ENCODE measurements at places on chromosomes 16 and 17. TPM values are rescaled to one million over a fixed set of nuclear protein-coding genes. Genes with fewer than 3 reads are reported as not detected.

TEX19 gene
- total RNA-seq: not detected

DNA sequence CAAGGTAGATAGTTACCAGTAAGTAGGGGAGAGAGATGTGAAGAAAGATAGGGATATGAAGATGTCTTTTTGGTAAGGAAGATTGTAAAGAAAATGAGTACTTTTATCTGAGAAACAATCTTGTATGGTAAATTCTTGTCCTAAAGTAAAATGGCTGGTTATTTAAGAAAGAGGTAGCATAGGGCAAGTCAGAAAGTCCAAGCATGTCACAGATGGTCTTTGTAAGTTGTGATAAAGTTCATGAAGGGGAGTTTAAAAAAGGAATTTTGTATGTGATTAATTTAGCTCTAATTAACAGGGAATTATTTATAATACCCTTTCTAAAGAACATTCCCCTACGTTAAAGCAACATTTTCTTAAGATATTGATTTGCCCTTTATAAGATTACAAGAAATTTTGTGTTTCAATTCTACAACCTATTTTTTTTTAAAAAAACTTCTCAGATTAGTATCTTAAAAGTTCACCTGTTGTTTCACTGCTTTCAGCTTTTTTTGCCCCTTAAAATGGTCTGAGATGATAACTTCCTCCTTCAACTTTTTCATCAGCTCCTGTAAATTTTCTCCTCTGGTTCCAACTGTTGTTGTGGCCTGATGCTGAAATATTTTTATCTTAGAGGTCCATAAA is 16.2 kb upstream of the CPHXL start:
- no peak for DNase-seq

DNA sequence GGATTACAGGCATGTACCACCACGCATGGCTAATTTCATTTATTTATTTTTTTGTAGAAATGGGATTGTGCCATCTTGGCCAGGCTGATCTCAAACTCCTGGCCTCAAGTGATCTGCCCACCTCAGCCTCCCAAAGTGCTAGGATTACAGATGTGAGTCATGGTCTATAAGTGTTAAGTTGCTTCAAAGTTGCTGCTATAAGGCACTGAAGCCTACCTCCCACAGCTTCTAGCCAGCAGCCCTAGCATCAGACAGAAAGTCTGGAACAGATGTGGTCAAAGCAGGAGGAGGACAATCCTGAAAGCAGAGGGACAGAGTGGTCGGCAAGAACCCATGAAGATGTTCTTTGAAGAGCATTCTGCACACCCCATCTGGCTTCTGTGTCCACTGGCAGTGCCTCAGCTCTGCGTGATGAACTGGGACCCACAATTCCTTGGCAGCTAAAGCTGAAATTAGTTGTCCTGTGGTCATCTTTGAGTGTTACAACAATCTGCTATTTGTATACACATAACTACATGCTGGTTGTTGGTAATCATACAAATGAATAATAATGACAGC is 11.2 kb downstream of the MAP3K14 start:
- DNase-seq: no peak

- no peak for DNase-seq
These were observed 19.4 kb downstream of the GNA13 start for GRCh38 chr17:65037157-65037556.

GRCh38 chr17:69093279-69093789 is 32.6 kb upstream of the ABCA9 start:
- no peak for DNase-seq

DNA sequence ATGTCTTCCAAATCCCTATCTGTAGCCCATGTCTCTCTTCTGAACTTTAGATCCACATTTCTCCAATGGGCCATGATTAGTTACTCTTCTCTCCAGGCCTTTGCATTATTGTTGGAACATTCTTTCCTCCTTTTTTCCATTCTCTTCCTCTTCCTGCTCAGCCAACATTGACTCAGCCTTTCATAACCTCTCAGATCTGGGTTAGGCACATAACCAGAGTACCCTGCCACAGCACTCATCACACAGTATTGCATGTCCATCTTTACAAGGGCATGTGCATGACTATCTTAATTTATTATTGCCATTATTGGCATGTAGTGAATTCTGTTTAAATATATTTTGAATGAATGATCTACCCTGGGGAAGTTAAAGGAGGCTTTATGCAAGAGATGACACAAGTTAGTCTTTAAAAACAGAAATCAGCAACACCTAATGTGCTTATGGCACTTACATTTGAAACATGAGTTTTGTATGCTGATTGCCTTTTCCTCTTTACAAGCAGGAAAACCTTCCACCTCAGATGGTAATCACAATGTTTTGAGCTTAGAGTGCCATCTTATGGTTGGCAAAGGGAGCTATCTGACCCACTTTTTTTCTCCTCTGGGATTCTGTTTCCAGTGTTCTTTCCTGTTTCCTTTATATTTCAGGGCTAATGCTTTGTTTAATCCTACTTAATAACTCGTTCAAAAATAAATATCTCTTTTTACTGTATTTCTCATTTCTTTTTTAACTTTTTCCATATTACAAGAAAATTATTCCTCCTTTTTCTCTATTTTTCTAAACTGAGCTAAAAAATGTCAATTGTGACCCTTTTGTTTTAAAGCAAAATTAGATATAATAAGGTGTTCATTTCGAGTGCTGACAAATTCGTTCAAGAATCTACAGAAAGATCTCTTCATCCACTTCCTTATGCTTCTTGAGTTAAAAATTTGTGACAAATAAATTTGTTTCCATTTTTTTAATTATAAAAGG is 151.0 kb upstream of the RBL2 start:
- no peak for DNase-seq
